ENCODE measurements at places on chromosomes 4 and X.

- no peak for DNase-seq
These were observed 1342.3 kb upstream of the AGA start for GRCh38 chr4:178784491-178784890.

DNA sequence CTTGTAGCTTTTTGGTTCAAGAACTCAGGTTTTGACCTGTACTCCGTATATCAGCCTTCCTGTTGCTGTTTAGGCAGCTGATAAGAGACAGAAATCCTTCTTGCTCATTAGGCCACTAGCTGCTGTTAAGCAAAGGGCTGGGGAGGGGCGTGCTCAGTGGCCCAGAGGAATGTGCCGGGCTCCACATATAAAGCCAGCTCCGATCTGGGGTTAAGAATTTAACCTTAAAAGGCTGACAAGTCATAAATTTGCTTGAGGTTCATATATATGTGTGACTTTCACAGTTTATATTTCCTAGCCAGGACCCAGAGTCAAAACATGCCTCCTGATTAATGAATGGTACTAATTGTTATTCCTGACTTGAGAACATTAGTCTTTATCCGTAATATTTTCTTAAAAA is 15.3 kb downstream of the GPC3 start:
- DNase-seq: no peak

- DNase-seq: no peak
These were observed 11.9 kb downstream of the FSTL5 start for GRCh38 chr4:162151850-162152249.

DNA sequence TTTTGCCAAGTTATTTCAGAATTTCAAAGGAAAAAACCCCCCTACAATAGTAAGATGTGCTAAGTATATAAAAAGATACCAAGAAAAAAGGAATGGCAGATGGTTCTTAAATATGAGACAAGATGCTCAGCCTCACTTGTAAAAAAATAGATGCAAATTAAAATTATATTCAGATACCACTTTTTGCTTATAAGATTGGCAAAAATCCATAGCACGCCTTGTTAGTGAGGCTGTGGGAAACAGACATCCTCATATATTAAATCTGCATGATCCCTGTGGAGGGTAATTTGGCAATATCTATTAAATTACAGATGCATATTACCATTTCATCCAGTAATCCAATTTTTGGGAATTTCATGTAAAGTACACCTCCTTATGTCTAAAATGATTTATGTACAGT is 62.5 kb upstream of the PDHA1 start:
- no peak for DNase-seq

GRCh38 chrX:43633757-43634156 is 22.3 kb upstream of the MAOA start:
- DNase-seq: no peak

DNA sequence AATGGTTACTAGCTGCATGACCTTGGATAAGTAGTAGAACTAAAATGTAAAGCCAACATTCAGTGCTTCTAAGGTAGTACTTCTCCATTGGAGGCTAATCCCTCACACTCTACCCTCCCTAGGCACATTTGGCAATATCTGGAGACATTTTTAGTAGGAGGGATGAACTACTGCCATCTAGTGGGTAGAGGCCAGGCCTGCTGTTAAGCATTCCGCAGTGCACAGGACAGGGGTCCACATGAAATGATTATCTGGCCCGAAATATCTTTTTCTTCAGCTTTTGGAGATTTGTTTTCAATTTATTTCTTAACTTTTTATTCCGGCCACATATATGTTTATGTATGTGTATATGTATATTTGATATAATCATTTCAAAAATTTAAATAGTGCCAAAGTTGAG is 36.0 kb upstream of the SPANXC start:
- peak; percentile 13 for DNase-seq

DNA sequence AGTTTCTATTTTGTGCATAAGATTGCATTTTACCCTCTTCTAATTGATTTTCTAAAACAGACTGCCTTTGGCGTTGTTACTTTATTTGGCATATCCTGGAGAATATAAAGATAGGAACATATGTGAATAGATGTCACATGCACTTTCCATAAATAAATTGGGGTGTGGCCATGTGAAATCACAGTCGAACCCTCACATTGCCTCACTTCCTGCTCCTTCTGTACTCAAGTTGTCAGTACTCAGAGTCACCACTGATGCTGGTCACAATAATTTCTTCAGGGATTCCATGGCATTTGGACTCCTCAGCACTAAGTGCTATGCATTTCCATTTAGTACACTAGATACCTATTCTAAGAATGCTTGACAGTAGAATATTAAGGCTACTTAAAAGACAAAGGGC is 1.4 kb upstream of the EMCN start:
- no peak for DNase-seq

DNA sequence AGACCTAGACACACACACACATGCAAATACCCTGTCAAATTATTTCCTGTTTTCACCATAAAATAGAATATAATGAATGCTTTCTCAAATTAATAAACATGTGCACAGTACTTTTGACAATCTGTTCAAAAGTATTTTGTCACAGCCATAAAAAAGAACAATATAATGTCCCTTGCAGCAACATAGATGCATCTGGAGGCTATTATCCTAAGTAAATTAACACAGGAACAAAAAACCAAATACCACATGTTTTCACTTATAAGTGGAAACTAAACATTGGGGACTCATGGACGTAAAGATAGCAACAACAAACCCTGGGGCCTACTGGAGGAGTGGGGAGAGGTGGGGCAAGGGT is 15.5 kb downstream of the RAB40A start:
- DNase-seq: no peak

DNA sequence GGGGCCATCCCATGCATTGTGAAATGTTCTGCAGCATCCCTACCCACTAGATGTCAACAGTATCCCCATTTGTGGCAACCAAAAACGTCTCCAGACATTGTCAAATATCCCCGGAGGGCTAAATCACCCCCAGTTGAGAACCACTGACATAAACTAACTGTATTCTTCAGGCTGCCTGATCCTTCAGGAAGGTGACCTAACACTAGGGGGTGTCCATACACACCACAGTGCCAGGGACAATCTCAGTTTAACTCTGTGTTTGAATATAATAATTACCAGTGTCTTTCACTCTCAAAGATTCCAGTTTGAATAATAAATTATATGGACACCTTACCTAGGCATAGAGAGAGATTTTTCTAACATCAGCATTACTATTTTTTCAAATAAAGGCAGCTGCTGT is 6.4 kb downstream of the ACE2 start:
- no peak for DNase-seq

DNA sequence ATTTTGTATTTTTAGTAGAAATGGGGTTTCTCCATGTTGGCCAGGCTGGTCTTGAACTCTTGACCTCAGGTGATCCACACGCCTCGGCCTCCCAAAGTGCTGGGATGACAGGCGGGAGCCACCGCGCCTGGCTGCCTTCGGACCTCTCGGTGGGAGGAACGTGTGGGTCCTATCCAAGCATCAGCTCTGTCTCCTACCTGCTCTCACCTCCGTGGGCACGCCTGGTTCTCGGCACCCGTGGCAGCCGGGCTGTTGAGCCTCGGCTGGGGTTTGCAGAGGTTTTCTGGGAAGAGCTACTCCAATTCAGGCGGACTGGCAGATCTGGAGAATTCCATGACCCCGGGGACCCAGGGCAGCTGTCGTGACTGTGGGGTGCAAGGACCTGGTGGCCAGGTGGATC is 23.6 kb upstream of the PPP2R3B start:
- DNase-seq: no peak

DNA sequence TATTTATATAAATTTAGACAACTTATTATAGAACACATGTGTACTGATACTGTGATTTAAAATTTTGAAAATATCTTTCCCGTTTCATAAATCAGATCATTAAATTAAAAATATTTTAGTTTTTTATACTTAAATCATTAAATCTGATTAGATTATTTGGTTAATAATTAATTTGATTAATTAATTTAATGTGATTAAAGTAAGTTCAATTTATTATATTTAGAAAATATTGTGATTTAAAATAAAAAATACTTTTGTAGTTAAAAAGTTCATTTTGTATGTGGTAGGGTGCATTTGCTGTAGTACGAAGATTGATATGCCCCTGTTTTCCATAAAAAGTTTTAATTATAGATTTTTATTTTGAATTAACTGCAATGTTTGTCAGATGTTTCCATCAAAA is 1323.4 kb downstream of the RAPGEF2 start:
- DNase-seq: no peak

- no peak for DNase-seq
These were observed 227.8 kb downstream of the NAF1 start for GRCh38 chr4:162938738-162939485.

GRCh38 chrX:12292996-12293765 is 154.9 kb downstream of the FRMPD4 start:
- no peak for DNase-seq

DNA sequence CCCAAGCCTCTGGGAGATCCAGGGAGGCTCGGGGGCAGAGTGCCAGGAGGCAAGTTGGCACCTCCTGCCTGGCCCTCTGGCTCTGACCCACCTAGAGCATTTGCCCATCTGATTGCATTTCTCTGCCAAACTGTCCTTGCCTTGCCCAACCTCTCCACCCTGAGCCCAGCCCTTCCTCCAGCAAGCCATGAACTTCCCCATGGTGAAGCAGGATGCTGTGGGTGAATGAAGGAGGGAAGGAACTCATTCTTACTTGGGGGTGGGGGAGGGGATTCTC is 9.3 kb upstream of the CNGA2 start:
- no peak for DNase-seq

GRCh38 chrX:12681047-12681446 is 110.2 kb upstream of the PRPS2 start:
- DNase-seq: no peak

- DNase-seq: no peak
These were observed 59.6 kb upstream of the DHX15 start for GRCh38 chr4:24643774-24644520.

- DNase-seq: no peak
These were observed 545.7 kb upstream of the AGA start for GRCh38 chr4:177987896-177988295.

- DNase-seq: no peak
These were observed 69.2 kb downstream of the GALNT7 start for GRCh38 chr4:173237762-173238161.

DNA sequence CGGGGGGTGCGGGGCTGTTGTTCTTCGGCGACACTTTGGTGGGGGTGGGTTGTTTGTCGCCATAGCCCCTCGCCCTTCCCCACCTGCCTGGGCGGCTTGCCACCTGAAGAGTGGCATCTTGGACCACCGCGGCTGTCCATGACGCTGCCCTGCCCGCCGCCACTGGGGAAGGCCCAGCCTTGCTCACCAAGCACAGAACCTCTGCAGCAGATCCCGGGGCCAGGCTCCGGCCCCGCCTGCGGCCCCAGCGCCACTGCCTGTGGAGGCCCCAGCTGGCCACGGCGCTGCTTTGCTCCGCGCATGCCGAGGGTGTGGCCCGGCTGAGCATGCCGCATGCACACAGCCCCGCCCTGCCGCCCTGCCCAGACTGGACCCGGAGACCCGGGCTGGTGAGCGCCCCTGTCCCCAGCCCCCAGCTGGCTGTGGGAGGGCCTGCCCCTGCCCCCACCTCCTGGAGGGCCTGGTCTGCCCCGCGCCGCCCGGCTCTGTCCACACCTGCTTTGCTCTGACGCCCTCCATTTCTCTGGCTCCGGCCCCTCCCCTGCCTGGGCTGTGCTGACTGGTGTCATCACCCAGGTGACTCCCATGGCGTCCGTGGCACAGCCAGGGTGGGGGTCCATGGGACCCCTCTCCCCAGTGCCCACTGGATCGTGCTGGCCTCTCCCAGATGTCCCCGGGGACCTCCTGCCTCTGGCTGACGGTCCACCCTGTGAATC is 5.3 kb downstream of the NAT8L start:
- DNase-seq: peak; percentile 78

DNA sequence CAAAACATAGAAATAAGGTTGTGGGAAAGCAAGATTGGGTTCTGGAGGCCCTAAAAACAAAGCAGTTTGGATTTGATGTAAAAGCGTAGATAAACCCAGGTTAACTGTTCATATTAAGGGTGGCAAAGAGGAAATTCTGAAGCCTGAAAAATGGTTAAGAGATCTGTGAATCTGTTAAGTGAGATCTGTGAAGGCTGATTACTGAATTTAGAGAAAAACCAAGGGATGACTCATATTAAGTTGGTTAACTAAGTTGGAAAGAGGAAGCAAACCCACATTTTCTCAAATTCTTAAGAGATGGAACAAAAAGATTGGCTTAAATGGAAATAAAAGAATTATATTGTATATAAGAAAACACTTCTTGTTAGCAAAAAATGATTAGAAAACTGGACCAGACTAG is 22.8 kb downstream of the GPAT3 start:
- DNase-seq: no peak

DNA sequence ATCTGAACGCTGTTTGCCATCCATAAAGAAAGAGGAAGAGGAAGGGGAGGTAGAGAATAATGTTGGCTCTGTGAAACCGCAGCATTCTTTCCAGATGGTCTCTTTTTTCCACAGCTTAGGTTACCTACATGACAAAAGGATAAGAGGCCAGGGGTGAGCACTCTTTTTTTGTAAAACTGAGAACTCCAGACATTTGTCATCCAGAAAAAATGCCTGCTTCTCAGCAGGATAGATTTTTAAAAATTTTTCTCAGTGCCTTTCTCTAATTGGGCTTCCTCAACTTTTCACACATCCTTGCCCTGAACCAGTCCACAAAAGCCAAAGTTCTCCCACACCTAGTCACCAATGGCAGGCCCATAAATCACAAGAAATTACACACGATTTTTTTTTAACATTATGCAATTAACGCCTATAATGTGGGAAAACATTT is 158.1 kb upstream of the TENM3 start:
- no peak for DNase-seq

GRCh38 chrX:7076245-7076661 is 71.3 kb upstream of the STS start:
- no peak for DNase-seq

DNA sequence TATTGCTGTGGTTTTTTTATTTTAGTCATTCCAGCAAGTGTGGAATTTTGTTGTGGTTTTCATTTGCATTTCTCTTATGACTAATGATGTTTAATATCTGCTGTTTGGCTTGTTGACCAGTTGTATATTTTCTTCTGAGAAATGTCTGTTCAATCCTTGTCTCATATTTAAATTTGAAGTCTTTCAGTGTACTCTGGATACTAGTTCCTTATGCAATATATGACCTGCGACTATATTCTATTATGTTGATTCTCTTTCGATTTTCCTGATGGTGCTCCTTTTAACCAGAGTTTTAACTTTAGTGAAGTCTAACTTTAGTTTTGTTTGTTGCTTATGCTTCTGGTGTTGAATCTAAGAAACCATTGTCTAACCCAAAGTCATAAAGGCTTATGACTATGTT is 1528.0 kb downstream of the TECRL start:
- DNase-seq: no peak

- no peak for DNase-seq
These were observed 1470.8 kb upstream of the ADGRL3 start for GRCh38 chr4:59729321-59729720.

DNA sequence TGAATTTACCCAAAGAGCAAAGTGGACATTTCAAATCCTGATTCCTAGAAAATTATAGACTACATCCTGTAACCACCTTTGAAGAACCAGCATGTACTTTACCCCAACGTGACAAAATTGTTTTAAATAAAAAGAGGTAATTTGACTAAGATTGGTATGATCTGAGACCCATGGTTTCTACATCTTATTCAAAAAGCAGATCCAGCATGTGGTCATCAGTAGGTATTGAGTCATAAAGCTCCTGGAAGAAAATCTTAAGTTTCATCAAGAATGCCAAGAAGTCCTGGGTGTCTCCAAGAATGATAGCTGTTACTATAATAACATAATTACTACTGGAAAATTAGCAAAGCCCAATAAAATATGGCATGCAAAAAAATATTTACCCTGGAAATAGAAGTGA is 61.8 kb downstream of the NFKB1 start:
- no peak for DNase-seq

GRCh38 chr4:156829201-156829873 is 142.3 kb downstream of the PDGFC start:
- DNase-seq: no peak

- DNase-seq: no peak
These were observed 327.8 kb downstream of the ADGRL3 start for GRCh38 chr4:61527888-61528287.

Data from K562 (cell line).